ENCODE measurements at places on chromosomes 7 and 10. TPM values are rescaled to one million over a fixed set of nuclear protein-coding genes. Genes with fewer than 3 reads are reported as not detected.

PTPRN2 gene
- 0.28 TPM for polyA plus RNA-seq

NAT16 gene
- not detected for polyA plus RNA-seq

FAM25C gene
- not detected for polyA plus RNA-seq

CALN1 gene
- 0.22 TPM for polyA plus RNA-seq

STRIP2 gene
- 22.0 TPM for polyA plus RNA-seq

CAMK2B gene
- 17.7 TPM for polyA plus RNA-seq

NME8 gene
- not detected for polyA plus RNA-seq

SUV39H2 gene
- polyA plus RNA-seq = 20.4 TPM

CARD11 gene
- not detected for polyA plus RNA-seq

CNNM1 gene
- polyA plus RNA-seq = 2.3 TPM

All from cardiac muscle cell (in vitro differentiated cells and primary cell).